CD4-positive, alpha-beta T cell treated with Interleukin-12 subunit alpha and Interleukin-12 subunit beta, for 1 hour (primary cell): ENCODE measurements at places on chromosomes 12 and 14.

- DNase-seq = no peak
Observed at GRCh38 chr14:101182476-101182875, 279.0 kb upstream of the RTL1 start.

- DNase-seq = no peak
Observed at GRCh38 chr12:12201274-12201758, 65.5 kb downstream of the LRP6 start.

- DNase-seq = no peak
Observed at GRCh38 chr12:44240186-44240585, 404.3 kb downstream of the TMEM117 start.

- no peak for DNase-seq
Observed at GRCh38 chr12:10623131-10623530, 9.7 kb upstream of the MAGOHB start.

GRCh38 chr14:93285044-93285443 is 47.8 kb downstream of the BTBD7 start:
- no peak for DNase-seq
